ENCODE measurements at places on chromosomes 7 and 10.

GRCh38 chr10:102395400-102396316, at the start of gene NFKB2:
TSS of gene NFKB2 (plus strand) at chr10:102395705. CDS start at chr10:102395960, 255 bp downstream.
- DNase-seq: peak; percentile 96

DNA sequence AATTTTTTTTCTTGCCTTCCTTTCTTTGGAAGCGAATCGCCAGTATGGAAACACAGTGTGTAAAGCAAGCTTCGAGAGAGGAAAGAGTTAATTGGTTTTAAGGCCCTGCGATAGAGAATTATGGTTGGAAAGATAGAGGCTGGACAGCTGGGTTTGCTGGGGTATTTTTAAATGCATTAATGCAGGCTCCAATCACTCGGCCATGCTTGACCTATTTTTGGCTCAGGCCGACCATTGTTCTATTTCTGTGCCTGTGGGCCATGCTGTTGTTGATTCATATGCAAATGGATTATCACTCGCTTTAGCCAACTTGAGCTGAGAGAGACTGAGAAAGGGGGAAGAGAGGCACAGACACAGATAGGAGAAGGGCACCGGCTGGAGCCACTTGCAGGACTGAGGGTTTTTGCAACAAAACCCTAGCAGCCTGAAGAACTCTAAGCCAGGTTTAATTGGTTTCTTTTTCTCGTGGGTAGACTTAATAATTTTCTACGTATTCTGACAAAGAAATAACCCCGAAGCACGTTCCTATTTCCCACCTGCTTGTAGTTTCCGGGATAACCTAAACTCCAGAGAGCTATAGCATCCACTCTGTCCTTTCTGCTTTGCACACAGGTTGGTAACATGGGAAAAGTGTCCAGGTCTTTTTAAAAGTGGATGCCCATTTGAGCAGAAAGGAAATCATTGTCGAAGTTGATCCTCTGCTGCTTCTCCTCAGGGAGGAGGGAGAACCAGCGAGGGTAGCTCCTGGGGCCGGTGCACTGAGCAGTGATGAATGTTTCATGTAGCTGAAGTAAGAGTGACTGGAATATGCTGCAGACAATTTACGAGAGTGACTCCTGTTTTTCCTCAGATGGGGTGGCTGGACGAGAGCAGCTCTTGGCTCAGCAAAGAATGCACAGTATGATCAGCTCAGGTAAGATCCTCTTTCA, at the start of gene HDAC9:
Gene HDAC9 (plus strand): TSS at position 338 of the 929 bp plus-strand sequence. CDS start 554 bp downstream, at position 892.
- DNase-seq: no peak

GRCh38 chr7:40356871-40357709, 222.3 kb downstream of the SUGCT start:
- no peak for DNase-seq

- no peak for DNase-seq
Observed at GRCh38 chr10:114719311-114719710, 61.2 kb upstream of the ABLIM1 start.

GRCh38 chr7:105931179-105931578, 31.9 kb upstream of the CDHR3 start:
- no peak for DNase-seq

- DNase-seq: no peak
Observed at GRCh38 chr7:2821161-2821841, 22.8 kb downstream of the GNA12 start.

DNA sequence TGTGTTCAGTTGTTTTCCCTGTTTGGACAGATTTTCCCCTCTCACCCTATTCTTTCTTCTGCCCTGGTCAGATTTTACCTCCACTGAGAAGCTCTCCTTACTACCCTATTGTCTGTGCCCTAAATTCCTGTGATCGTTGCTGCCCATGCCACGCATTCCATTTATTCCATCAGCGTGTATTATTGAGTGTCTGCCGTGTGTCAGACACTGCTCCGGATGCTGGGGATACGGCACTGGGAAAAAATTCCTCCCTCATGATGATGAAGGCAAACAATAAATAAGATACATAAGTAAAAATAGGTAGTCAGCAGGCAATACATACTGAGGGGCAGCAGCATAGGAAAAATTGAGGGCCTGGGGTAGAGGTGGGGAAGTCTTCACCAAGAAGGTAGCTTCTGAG, 86.8 kb downstream of the FANK1 start:
- no peak for DNase-seq

DNA sequence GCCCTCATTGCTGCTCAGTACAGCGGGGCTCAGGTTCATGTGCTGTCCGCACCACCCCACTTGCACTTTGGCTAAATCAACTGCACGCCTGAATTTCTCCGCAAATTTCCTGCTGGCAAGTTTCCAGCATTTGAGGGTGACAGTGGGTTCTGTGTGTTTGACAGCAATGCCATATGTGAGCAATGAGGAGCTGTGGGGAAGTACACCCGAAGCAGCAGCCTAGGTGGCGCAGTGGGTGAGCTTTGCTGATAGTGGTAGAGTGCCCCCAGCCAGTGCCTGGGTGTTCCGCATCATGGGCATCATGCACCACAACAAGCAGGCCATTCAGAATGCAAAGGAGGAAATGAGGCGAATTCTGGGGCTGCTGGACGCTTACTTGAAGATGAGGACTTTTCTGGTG, 103.9 kb upstream of the POT1 start:
- DNase-seq: no peak

DNA sequence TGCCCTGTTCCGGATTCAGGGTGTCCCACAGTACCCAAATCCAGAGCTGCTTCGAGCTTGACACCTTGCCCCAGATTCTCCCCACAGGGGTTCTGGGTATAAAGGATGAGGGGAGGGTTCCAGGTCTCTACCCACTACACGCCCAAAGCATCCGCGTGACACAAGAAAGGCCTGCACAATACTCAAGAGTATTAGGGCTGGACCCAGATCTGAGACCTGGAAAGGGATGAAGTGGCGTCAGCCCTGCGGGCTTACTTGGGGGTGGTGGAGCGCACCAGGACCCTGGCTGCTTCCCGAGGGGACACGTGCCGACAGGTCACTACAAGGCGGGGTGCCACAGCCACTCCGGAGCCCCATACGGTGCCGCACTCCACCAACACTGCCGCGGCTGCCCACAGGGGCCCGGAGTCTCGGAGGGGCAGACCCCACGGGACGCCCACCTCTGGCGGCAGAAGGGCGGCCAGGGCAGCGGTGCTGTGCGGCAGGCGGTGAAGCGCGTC, 1.3 kb downstream of the TYSND1 start:
- DNase-seq: no peak

GRCh38 chr7:391411-391951, 101.5 kb downstream of the FOXL3 start:
- no peak for DNase-seq

GRCh38 chr10:11204351-11204942, 186.8 kb downstream of the CELF2 start:
- no peak for DNase-seq

- DNase-seq: no peak
Observed at GRCh38 chr7:13717031-13717430, 272.4 kb downstream of the ETV1 start.

GRCh38 chr7:37462138-37462537, 13.5 kb upstream of the ELMO1 start:
- DNase-seq: no peak

GRCh38 chr10:69056536-69057260, 31.2 kb upstream of the SRGN start:
- no peak for DNase-seq

GRCh38 chr7:1883834-1884582, 213.9 kb downstream of the ELFN1 start:
- DNase-seq: no peak

GRCh38 chr10:126734967-126735366, 64.5 kb upstream of the C10orf90 start:
- DNase-seq: no peak

- no peak for DNase-seq
Observed at GRCh38 chr7:47454069-47454973, 127.6 kb downstream of the TNS3 start.

- DNase-seq: no peak
Observed at GRCh38 chr7:120986650-120987049, 1.9 kb upstream of the CPED1 start.

GRCh38 chr7:137850972-137851945, 4.5 kb upstream of the DGKI start:
- no peak for DNase-seq

GRCh38 chr7:103772171-103772773, 217.2 kb downstream of the RELN start:
- no peak for DNase-seq

- no peak for DNase-seq
Observed at GRCh38 chr7:30436046-30436445, 42.5 kb downstream of the NOD1 start.

GRCh38 chr10:3251172-3251571, 78.6 kb upstream of the PITRM1 start:
- no peak for DNase-seq

DNA sequence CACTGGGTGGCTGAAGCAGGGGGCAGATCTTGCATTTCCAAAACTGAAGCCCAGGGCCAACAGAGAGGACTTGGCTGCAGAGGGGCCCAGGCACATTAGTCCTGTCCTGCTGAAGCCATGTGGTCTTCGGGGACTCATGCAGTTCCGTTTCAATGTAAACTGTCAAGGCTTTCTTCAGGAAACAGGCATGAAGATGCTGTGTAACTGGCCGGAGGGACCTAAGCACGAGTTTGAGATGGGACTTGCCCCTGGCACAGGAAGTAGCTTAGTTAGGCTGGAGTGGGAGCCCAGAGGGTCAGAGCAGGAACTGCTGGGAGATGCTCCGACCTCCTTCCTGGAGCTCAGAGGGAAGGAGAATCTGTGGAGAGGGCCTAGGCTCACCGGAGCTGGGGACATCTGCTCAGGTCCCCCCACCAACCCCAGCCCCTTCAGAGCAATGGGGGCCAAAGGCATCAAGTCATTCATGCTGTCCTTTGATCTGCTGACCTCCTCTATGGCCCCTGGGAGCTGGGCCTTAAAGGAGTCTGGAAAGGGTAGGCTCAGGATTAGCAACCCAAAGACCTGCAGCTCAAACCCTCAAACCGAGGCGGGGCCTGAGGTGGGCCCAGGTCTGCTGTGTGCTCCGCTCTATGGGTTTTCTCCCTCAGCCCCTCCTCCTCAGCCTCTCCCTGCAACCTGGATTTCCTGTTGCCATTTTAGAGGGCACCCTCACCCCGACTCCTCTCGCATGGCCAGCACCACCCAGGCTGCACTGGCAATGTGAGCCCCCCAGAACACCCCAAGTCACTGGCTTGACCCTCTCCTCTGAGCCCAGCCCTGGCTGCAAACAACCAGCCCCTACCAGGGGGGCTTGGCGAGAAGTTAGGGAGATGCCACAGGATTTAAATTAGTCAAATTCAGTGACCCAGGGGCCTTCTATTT, 4.4 kb upstream of the MNX1 start:
- DNase-seq: no peak

GRCh38 chr10:34906067-34906965, 91.2 kb upstream of the PARD3 start:
- DNase-seq: no peak

GRCh38 chr7:158508802-158509385, 78.7 kb downstream of the PTPRN2 start:
- DNase-seq: no peak

GRCh38 chr7:13981070-13981469, 8.4 kb downstream of the ETV1 start:
- no peak for DNase-seq

DNA sequence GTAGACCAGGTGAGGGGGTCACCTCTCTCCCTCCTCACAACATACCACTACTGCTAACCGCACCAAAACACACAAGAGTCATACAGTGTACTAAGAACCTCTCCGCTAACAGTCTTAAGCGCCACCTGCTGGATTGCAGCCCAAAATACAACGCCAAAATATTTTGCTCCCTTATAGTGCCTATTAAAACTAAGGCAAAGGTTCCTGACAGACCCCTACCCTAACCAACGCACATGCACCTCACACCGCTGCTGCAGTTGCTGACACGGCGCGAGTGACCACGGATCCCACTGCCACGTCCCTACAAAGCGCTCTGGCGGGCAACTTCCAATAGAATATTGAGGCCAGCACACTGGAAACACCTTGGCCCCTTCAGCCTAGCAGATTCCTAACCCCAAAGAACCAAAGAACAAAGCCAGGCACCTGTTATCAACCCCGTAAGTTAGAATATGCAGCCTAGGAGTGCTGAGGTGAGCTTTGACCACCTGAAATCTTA, 563.6 kb upstream of the SEMA3D start:
- no peak for DNase-seq

GRCh38 chr7:46767071-46767470, 814.8 kb downstream of the TNS3 start:
- DNase-seq: no peak

- DNase-seq: no peak
Observed at GRCh38 chr10:101014230-101014884, 14.7 kb downstream of the LZTS2 start.

- no peak for DNase-seq
Observed at GRCh38 chr7:20141666-20142065, 75.5 kb downstream of the MACC1 start.

DNA sequence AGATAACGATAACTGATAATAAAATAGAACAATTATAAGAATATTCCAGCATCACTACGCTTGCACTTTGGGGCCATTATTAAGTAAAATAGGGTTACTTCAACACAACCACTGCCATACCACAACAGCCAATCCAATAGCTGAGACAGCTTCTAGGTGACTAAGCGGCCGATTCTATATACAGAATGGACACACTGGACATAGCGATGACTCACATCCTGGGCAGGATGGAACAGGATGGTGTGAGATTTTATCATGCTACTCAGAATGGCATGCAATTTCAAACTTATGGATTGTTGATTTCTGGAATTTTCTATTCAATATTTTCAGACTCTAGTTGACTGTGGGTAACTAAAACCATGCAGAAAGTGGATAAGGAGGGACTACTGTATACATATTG, 920.9 kb downstream of the LRMDA start:
- DNase-seq: no peak

- DNase-seq: no peak
Observed at GRCh38 chr7:78530351-78530750, 731.8 kb downstream of the PHTF2 start.
